ENCODE measurements at places on chromosomes 7 and 10.

DNA sequence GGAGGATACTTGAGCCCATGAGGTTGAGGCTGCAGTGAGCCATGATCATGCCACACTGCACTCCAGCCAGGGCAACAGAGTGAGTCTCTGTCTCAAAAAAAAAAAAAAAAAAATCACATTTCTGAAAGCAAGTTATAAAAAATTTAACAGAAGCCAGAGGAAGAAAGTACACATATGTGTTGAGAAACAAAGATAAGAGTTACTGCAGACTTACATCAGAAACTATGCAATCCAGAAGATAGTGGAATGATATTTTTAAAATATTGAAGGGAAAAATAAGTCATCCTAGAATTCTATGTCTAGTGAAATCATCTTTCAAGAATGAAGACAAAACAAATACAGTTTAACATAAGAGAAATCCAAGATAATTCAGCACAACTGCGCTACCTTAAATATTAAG lies 46.9 kb downstream of the ZNF518A start:
- no peak for DNase-seq

DNA sequence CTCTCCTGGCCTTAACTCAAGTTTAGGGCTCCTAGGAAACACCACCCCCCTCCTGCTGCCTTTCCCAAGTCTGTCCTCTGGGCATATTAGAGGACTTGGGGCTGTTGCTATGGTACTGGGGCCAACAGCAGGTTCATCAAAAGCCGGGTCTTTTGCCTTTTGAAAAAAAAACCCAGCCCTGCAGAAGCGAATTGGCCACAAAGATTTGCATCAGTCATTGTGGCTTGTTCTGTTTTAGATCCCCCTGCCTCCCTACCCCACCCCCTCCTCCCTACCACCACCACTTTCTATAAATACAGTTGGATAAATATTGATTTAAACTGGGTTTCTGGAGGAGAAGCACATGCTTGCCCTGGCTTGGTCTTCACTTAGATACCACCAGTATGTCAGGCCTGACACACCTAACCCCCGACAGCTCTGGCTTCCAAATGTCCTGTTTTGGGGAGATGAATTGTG lies 7.0 kb downstream of the MXI1 start:
- DNase-seq: no peak

DNA sequence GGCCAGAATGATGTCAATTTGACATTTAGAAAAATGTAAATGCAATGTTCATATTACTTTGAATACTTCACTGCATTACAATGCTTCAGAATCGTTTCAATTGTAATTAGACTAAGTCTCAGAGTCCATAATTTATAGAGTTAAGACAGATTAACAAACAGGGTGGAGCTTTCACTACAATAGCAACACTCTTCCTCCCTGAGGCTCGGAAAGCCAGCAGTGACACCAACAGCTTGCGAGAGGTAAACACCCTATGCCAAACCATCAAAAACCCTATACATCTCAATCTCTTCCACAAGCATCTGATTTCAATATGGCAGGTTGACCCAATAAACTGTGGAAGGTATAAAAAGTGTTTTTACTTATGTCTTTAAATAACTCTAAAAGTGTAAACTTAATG lies 72.2 kb downstream of the DOCK4 start:
- DNase-seq: no peak

DNA sequence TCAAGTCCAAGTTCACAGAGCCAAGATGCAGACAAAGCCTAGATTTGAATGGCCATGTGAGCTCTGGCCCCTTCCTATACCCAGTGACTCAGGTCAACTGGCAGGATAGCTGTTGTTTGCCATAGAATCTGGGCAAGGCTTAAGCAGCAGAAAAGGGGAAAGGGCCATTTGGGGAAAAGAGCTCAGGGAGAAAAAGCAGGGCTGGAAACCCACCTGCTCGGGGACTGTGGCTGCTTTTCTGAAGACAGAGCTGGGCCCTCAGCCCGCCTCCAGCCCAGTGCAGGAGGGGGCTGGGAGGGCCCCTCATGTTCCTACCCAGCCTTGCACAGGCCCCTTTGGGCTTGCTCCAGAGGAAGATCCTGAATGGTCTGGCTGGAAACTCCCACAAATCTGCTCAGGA lies 32.6 kb upstream of the HABP2 start:
- no peak for DNase-seq

- DNase-seq: no peak
These were observed 6.9 kb downstream of the BZW2 start for GRCh38 chr7:16652888-16653287.
